H1 (cell line): ENCODE measurements at places on chromosomes 6 and 20.

- DNase-seq, result no peak
Measured at GRCh38 chr20:34952671-34953070, 2.9 kb downstream of the GSS start.

GRCh38 chr6:141878686-141879085 lies 254.0 kb upstream of the GJE1 start:
- DNase-seq, result no peak

- DNase-seq, result peak; percentile 13
Measured at GRCh38 chr6:7008451-7008988, 99.2 kb upstream of the RREB1 start.

GRCh38 chr6:18284261-18284660 lies 19.9 kb upstream of the DEK start:
- no peak for DNase-seq

DNA sequence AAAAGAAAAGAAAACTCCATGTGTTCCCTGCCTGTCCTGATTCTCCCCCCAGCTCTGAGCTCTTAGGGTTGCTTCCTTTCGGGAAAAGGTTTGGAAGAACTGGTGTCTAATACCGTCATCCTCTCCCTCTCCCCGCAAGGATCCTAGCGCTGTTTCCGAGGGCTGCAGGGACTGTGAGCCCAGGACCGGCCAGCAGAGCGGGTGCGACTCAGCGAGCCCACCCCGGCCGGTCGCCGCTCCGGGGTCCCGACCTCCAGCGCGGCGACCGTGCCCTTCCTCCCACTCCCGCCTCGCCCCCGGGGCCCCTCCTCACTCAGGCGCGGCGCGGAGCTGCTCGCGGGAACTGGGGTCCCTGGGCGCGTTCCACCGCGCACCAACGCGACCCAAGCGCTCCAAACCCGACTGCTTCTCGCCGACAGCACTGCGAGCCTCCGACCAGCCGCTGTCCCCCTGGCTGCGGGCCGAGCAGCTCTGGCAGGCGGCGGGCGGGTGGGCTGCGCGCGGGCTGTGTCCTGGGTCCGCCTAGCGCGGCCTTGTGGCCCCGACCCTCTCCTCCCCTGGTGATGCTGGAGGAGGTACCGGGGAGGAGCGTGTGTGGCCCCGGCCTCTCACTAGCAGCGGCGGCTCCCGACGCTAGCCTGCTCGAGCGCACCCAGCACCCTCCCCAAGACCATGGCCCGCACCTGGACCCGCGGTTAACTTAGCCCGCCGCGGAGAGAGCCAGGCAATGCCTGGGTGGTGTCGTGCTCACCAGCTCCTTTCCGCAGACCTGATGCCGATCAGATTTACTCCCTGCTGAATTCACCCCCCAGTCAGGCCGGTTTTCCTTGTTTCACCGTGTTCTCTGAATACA lies at the start of gene PLA2G7:
Gene PLA2G7 (minus strand): TSS at position 509 of the 853 bp plus-strand sequence. CDS start 12,484 bp downstream, outside the sequence.
- DNase-seq, result no peak

GRCh38 chr6:5333658-5334057 lies 72.3 kb downstream of the FARS2 start:
- DNase-seq, result no peak

GRCh38 chr20:53867741-53868351 lies 202.5 kb downstream of the BCAS1 start:
- DNase-seq, result no peak

GRCh38 chr20:11850901-11851300 lies 66.8 kb upstream of the BTBD3 start:
- no peak for DNase-seq

DNA sequence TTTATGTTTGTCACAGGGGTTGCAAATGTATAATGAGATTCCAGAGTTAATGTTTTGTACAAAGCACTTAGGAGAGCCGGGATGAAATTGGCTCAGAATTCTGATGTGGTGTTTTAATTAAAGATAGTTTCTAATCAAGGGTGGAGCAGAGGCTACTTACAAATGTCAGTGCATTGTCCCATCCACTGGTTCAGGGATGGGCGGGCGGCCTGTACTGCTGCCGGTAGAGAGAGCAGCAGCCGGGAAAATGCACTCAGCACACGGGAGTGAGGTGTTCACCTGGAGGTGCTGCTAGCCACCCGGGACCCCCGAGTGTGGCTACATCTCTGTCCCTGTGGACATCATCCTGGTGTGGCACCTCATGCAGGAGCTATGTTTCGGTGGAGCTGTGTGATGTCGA lies 193.3 kb downstream of the QKI start:
- no peak for DNase-seq

- DNase-seq, result no peak
Measured at GRCh38 chr6:141464896-141465295, 667.8 kb upstream of the GJE1 start.

GRCh38 chr6:155527443-155527842 lies 71.8 kb upstream of the NOX3 start:
- no peak for DNase-seq

DNA sequence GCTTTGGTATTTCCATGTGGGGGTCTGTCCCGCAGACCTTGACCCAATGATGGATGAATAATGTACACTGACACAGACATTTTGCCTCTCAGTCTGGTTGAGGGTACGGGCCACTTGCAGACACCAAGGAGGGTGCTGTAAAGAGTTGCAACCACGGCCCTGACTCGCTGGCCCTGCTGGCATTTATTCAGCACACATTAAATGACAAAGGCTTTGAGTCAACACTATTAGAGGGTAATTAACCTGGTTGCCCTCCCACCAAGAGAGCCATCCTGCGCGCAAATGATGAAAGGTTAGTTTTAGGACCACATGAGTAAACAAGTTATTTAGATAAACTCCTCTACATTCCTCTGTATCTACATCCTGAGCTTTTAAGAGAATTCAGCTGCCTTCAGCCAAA lies 308.9 kb upstream of the MMS22L start:
- DNase-seq, result peak; percentile 64

GRCh38 chr20:25394996-25395395 lies 4.4 kb upstream of the ABHD12 start:
- no peak for DNase-seq

- no peak for DNase-seq
Measured at GRCh38 chr20:33927724-33928123, 66.0 kb upstream of the RALY start.

- DNase-seq, result no peak
Measured at GRCh38 chr6:117531346-117531745, 48.9 kb downstream of the DCBLD1 start.

DNA sequence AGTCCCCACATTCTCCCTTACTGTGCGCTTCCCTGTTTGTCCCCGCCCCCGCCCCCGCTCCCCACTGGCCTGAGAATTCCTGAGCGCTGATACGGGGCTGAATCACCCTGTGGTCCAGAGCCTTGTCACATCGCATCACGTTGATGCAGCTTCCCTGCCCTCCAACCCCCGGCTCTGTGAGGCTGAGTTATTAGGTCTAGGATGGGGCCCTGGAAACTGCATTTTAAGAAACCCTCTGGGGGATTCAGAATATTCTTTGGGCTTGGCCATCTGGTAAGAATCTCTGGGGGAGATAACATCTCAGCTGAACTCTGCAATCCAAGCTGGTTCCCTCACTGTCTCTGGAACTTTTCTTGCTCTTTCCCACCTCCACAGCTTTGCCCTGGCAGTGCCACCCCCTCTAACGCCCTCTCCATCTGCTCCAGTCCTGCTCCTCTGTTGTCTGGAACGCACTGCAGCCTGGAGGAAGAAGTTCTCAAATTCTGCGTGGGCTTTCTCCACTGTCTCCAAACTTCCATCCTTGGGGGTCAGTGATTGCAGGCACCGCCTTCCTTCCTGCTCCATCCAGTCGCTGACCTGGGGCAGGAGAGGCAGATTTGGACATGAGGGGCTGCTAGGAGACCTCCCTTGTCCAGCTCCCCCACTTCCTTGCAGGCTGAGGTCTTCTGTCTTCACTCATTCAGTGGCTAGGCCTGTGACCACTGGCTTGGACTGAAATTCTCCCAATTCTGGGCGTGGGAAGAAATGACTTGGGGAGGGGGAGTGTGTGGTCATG lies 42.6 kb downstream of the KIAA1755 start:
- peak; percentile 25 for DNase-seq

- DNase-seq, result peak; percentile 59
Measured at GRCh38 chr20:4227085-4227821, 211.9 kb upstream of the RNF24 start.

- no peak for DNase-seq
Measured at GRCh38 chr20:9514461-9515213, at the start of gene LAMP5. Gene LAMP5 (plus strand): TSS chr20:9514590. CDS start chr20:9514853, 263 bp downstream.

- no peak for DNase-seq
Measured at GRCh38 chr6:75029333-75029732, 176.5 kb downstream of the COL12A1 start.
